Activated T-helper 1 cell treated with anti-CD3 and anti-CD28 coated beads, Interleukin-2, amount 50 U/mL, for 16 hours (primary cell): ENCODE measurements at places on chromosomes 2 and 18.

DNA sequence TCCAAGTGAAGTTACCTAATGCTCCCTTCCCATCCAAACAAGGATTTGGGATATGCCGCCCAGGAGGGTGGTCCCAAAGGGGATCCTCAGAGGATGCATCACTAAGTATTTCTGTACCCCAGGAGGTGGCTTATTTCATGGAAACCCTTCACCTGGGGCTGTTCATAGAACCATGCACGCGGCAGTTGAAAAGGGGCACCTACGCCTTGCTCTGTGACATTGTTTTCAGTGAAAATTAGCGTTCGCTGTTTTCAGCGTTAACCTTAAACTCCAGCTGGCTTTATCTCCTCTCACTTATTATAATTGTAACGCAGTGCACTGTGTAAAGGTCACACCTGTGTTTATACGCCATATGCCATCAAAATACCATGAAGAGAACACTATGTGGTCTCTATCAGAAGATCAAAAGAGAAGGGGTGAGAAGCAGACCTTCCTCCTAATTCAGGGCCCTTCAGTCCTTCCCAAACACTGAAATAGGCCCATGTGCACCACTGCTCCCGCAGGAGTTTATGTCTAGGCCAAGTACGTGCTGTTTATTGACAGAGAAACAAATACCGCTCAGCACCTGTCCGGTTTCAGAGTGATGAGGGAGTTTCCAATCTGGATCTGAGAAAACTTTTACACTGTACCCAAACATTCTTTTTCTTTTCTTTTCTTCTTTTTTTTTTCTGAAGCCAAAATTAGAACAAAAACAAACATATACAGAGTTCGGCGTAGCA lies 162.1 kb downstream of the BCL2 start:
- DNase-seq, result no peak

GRCh38 chr2:231187736-231188505 lies 10.5 kb upstream of the ARMC9 start:
- no peak for DNase-seq

DNA sequence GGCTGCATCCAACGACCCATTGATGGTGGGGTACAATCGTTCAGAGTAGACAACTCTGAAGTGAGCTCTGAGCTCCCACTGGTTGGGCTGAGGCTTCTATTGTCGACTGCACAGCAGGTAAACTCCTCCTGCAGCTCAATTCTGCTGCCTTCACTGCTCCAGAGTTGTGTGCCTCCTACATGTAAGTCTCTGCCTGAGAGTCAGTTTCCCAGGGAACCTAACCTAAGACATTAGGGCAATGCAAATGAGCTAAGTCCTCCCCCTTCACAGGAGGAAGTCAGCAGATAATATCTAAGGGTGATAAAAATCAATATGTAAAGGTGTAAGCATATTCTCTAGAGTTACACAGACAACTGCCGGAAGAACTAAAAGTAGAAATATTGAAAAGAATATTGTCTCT lies 22.5 kb upstream of the ACYP2 start:
- no peak for DNase-seq

DNA sequence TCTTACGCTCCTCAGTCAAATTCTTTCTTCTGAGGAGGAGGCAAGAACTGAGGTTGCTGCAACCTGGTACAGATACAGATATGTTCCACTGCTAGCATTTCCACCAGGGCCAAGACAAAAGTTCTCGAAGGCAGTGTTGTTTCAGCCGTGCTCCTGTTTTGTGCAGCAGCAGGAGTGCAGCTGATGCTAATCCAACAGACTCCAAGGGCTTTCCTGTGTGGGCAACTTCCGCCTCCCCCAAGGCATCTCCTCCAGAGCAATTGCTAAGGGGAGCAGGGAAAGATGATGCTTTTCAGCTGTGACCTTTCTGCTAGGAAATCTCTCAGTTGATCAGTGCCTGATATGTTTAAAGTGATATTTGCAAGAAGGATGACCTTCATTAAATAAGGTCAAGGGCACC lies 52.6 kb upstream of the DAPL1 start:
- DNase-seq, result no peak

DNA sequence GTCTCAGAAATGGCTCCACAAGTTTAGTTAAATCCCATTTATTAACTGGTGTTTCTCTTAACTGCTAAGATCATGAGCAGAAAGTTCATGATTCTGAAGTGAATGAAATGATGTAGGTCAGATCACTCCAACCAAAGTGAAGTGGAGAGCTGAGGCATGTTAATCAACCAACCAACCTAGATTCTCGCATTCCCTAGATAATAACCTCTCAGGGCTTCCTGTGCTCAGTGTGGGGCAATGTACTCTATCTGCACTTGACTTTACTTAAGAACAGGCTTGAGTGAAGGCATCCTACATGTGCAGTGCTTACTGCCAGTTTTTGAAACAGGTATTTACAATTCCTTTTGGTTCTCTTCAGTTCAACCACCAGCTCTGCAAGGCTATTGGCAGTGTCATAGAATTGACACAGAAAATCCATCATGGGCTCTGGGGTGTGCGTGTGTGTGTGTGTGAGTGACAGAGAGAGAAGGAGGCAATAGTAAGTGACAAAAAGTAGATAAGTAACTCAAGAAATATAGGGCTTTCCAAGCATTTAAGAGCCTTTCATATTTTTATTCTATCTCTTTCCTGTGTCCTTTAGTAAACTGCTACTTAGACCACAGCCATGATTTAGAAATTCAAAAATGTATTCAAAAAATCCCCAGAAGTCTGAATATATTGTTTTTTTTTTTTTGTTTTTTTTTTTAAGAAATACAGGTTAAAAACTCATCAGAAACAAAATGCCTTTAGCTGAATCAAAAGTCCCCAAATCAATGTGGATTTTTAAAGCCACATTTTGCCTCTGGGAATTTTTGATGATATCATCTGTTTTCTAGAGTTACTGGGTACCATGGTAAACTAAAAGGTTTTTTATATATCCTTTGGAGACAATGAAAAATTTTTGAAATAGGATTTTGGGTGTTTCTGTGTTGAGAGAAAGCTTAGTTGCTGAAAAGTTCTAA lies 28.6 kb downstream of the DOCK10 start:
- DNase-seq, result no peak

DNA sequence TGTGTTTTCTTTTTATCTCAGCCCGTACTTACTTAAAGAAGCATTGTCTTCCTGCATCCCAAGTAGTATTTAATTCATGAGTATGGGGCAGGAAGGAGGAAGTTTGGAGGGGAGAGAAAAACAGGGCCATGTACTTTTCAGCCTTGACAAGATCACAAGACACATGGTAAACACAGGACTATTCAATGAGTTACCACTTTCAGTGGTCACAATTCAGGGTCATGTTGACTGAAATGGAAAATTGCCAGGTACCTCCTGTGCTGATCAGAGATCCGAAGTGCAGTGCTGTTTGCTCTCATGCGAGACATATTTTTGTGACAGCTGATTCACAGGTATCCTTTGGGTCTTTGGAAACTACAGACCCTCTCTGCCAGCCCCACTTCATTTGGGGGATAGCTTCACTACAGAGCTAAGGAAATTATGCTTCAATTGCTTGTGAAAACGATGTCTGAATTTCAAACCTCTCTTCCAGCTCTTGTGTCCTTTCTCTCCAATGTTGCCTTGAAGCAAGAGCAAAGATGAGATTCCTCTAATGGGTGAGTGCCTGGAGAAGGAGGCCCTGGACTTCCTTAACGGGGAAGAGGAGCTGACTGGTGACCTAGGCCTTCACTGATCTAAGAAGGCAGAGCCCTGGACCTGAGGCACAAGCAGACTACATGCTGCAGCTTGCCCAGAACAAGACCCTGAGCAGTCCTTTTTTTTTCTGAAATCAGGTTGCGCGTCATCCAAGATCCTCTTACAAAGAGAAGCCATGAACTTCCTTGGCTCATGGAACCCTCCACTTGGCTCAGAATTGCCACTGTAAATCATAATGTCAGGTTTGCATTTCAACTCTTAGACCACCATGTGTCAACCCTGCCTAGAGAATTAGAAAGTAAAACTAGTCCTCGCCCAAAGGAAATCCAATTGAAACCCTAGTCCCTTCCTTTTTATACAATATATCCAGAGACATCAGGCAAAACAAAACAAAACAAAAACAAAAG lies 44.1 kb downstream of the EVA1A start:
- no peak for DNase-seq

DNA sequence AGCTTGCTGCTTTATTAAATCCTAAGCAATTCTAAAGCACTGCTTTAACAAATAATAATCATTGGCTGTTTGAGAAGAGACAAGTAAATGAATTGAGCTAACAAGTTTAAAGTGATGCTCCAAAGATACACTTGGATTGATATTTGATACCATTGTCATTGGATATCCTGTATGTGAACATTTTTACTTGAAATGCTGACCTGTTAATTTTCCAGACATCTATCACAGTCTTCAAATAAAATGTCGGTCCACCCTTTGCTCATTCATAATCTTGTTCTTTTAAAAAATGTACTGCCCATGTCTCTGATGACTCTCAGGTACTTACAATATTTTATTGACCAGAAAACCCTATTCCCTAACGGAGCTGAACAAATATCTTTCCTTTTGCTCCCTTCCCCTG lies 202.1 kb downstream of the DYSF start:
- no peak for DNase-seq

DNA sequence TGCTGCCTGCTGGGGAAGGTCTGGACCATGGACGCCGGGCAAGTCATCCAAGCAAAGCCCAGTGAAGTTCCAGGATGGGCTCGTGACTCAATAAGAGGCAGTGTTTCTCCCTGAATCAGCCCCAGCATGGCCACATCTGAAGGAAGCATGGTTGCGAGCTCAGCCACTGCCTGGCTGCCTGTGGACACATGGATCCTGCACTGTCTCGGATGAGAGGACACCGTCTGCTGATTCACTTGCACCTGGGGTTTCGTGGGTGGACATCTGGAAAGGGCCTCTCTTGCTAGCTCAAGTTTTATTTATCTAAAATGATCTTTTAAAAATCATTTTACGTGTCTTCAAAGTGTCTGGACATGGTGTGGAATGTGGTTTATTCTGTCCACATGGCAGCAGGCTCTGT lies 224.8 kb upstream of the FN1 start:
- no peak for DNase-seq

DNA sequence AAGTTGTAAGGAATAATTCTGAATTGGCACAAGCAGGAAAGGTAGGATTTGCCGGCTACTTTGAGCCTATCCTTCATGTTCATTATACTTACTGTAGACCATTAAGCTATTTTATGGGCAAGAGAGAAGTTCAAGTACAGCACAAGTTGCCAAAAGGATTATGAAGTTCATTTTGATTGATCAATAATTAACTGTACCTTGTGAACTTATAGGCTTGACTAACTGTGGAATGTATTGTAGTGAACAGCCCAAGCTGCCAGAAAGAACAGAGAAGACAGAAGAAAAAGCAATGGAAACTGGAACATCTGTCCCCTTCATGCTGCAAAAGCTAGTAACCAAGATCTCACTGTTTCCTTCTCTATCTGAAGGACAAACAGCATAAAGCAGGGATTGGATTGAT lies 810.1 kb upstream of the ZEB2 start:
- DNase-seq, result no peak

- no peak for DNase-seq
Observed at GRCh38 chr2:64626963-64627760, 26.6 kb downstream of the SERTAD2 start.

- DNase-seq, result no peak
Observed at GRCh38 chr2:60925994-60926740, 44.8 kb downstream of the REL start.
